ENCODE measurements at places on chromosomes 3 and 15.
A peak's percentile ranks its signal among the peaks of the same experiment; 100 is the strongest.

DNA sequence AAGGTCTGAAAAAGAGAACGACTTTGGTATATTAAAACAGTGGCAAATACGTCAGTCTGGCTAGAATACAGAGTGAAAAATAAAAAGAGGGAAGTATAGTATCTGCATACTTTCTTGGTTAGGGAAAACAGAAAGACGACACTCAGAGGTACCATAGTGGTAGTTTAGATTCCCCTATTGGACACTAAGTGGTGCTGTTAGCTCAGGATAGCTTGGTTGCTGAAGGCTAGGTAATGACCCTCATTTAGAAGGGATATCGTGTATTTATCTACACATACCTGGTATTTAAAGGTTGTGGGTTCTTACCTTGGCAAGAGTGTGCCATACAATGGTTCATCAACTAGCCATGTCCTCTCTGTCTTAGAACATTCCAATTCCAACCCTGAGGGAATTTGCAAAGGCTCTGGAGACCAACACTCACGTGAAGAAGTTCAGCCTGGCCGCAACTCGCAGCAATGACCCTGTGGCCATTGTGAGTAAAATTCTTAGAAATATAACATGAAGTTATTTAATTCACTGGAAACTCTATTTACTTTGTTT lies 31.0 kb downstream of the TMOD2 start:
- DNase-seq = no peak

DNA sequence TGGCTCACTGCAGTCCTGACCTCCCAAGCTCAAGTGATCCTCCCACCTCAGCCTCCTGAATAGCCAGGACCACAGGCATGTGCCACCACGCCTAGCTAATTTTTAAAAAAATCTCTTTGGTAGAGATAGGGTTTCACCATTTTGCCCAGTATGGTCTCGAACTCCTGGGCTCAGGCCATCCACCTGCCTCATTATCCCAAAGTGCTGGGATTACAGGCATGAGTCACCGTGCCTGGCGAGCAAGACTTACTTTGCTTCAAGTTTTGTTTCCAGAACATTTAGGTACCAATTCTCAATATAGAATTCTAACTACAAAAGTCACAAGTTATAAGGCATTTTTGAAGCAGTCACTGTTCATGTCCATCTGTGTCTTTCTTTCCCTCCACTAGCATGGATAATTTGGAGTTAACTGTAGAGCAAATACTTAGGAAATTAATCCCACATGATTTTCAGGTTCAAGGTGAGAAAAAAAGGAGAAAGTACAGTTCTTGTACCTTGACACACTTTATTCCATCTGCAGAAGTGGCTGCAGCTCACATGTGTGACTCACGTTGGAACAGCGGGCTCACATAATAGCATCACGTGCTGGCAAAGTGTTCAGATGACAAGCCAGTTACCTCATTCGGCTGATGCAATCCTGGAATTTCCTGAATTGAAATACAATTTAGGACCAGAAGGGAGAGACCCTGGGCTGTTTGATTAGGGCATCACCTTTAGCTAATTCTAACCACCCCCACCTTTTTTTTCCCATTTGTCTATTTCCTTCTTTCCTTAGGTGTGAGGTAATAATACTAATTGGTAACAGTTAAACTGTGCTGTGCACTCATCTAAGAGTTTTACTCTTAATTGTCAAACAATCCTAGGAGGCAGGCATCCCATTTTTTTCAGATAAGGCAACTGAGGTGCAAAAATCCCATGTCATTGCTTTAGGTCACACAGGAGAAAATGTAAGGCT lies 46.9 kb upstream of the NEDD4 start:
- peak; percentile 90 for DNase-seq

- DNase-seq = no peak
These were observed 1065.1 kb downstream of the AGBL1 start for GRCh38 chr15:87144775-87145174.

GRCh38 chr15:58604455-58604923 lies 145.0 kb downstream of the ADAM10 start:
- no peak for DNase-seq

GRCh38 chr15:91380114-91380513 lies 280.1 kb downstream of the SV2B start:
- DNase-seq = no peak

DNA sequence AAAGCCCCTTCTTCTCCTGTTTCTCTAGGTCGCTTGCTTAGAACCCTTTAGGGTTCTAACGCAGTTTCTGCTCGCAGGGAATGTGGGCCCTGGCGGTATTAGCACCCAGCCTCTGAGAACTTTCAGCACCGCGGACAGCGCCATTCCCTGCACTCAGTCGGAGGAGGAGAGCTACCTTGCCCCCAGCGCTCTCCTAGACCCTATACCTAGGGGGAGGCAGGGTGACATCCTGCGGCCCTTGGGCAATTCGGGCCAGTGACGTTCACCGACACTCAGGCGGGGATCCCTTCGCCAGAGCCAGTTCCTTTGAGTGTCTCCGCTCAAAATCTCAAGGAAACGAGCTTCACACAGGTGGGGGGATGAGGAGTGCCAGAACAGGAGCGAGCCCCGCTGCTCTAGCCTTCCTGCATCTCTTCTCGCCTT lies 1.3 kb downstream of the SLC7A14 start:
- peak; percentile 56 for DNase-seq

GRCh38 chr3:5210926-5211325 lies 23.4 kb downstream of the EDEM1 start:
- DNase-seq = no peak

DNA sequence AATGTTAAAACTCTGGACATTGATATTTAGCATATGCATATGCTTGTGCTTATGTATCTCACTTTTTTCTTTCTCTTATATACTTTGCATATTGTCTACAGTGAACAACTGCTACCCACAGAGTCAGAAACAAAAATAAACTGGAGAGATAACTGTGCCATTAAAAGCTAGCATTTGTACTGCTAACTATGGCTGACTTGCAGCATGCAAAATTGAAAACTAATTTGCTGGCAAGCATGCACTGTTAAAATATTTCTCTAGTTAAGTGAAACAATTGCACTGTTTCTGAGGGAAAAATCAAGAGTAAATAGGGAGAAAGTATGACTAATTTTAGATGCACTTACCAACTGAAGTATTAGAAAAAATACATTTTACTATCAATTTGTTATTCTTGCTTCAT lies 177.8 kb downstream of the CBLB start:
- no peak for DNase-seq

DNA sequence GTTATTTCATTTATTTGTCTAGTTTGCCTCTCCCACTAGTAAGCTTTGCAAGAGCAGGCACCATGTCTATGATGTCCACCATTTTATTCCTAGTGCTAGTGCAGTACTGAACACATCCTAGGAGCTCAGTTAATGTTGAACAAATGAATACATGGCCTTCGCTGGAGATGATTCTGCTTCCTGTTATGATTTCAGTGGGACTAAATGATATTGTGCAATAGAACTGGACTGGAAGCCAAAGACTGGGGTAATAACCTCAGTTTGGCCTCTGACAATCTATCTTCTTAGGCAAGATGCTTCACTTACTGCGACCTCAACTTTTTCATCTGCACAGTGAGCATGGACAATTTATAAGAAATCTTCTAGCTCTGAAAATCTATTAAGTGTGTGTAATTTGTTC lies 191.3 kb downstream of the ADAMTSL3 start:
- DNase-seq = no peak

GRCh38 chr3:41411065-41411464 lies 211.8 kb downstream of the CTNNB1 start:
- no peak for DNase-seq

GRCh38 chr15:88800026-88800425 lies 3.2 kb upstream of the ACAN start:
- no peak for DNase-seq

DNA sequence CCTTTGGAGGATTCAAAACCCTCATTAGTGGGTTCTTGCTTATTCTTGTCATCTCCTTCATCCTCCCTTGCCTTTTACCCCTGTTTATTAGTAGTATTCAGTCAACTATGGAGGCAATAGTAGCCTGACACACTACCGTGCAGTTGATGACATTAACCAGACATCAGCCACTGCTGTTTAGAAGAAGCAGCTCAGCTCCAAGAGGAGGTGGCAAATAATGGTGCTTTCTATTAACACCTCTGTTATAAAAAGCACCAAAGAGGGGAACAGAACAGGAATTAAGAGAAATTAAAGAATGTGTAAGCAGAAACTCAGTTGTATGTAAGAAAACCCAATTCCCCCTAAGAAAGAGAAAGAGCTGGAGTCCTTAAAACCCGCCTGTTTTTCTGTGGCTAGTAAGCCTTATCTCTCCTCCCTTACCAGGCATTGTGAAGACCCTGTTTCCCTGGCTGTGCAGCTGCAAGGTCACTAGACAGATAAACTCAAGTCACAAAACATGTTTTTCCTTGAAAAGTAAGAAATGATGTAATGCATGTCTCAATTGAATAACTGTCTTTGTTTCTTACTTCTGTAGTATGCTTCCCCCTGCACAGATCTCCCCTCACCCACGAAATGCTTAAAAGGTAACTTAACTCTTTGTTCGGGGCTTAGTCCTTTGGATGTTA lies 21.2 kb downstream of the CCR4 start:
- DNase-seq = no peak

GRCh38 chr3:147705651-147706051 lies 296.5 kb downstream of the ZIC1 start:
- no peak for DNase-seq

GRCh38 chr3:124760601-124761000 lies 30.3 kb downstream of the UMPS start:
- DNase-seq = peak; percentile 28

- no peak for DNase-seq
These were observed 13.5 kb downstream of the BFSP2 start for GRCh38 chr3:133413161-133414020.

GRCh38 chr3:76352511-76353284 lies 567.3 kb upstream of the ZNF717 start:
- DNase-seq = no peak

GRCh38 chr3:124730941-124731297 lies 667 bp downstream of the UMPS start:
- DNase-seq = no peak

DNA sequence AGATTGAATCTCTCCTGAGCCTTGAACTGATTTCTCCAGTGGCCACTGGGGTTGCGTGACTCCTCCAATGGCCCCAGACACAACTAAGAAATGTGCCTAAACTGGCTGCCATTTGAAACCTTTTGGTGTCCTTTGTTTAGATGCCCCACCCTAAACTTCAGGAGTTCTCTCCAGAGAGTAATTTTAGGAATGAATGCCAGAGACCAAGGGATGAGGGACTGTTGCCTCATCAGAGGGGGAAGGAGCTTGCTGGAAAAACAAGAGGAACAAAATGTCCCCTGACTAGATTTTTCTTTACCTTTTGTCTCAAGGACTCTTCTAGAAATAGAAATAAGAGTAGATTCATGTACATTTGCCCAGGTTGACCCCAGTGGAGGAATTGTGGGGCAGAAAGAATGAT lies 8.1 kb upstream of the ADPRH start:
- no peak for DNase-seq

GRCh38 chr15:61796056-61796455 lies 264.2 kb downstream of the VPS13C start:
- DNase-seq = no peak

DNA sequence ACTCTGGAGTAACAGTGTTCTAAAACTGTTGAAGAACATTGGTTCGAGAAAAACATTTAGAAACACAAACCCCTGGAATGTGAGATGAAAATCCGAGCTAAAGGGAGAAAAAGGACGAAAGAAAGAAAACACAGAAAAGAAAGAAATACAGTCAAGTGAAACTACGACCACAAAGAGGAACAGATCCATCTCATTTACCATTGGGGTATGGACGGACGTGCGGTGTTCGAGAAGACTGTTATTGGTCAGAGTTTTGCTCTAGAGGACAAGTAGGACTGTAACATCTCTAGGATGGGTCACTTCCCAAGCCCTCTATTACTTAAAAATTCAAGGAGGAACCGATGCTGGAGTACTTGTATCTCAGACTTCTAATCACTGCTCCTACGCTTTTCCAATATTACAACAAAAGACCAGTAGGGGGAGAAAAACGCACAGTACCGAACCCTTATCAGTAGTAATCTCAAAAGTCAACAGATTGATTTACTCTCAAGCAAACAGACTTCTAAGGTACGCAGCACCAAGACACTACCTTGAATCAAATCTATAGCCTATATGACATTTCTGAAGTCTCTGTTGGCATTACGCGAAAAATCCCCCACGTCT lies 1.1 kb upstream of the PIK3CA start:
- DNase-seq = peak; percentile 36

DNA sequence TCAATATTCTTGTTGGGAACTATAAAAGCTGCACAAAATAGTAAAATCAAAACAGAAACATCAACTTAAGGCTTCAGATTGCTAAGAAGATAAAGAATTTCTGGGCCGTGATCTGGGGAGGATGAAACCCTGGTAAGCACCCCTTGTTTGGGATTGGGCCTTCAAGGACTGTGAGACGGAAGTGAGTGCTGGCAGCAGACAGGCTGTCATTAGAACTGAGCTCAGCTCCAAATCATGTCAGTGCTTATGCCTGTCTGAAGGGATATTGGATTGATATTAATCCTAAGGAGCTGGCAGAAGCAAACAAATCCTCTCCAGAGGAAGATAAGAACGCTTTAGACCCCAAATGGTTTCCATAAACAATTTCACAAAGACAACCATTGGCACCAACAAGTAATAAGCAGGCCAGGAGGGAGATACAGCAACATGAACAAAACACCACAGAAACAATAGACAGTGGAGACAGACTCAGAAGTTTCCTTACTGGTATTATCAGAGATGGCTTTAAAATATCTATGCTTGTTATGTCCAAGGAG lies 72.6 kb upstream of the CTXND1 start:
- no peak for DNase-seq

DNA sequence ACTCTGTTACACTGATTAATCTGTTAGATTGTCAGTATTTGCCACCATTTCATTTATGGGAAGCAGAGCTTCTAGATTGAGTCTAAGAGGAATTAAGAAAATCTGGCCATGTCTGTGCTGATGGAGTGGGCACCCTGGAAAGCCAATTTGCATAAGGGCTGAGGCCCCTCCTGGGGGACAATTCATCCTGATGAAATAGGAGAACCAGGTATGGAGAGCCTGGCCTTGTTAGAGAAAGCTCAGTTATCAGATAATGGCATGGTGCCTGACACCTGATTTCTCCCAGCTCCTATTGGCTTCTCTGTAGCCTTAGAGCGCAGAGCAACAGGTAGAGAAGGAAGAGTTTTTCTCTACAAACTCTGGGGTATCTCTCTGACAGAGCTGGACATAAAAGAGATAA lies 114.2 kb downstream of the EBLN2 start:
- DNase-seq = no peak

- DNase-seq = no peak
These were observed 5.4 kb upstream of the IGF2BP2 start for GRCh38 chr3:185830018-185830797.

GRCh38 chr3:55885721-55886120 lies 398.6 kb upstream of the WNT5A start:
- no peak for DNase-seq

DNA sequence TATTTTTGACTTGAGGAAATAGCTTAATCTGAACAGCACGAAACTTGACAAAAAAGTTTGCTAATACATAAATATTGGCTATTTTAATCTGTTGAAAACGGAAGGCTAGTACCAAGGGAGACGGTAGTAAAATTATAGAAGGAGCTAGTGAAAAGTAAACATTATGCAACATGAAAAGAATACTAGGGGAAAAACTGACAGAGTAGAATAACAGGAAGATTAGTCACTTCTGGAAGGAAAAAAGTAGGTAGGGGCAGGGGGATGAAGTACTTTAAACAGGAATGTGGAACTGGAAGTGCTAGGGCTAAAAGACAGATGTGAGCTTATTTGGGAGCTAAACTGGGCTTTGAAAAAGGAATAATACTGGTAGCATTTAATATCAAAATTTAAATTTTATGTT lies 60.1 kb downstream of the MBNL1 start:
- peak; percentile 55 for DNase-seq

GRCh38 chr3:184171562-184171961 lies 3.1 kb upstream of the AP2M1 start:
- DNase-seq = peak; percentile 71

GRCh38 chr3:123096731-123097130 lies 29.9 kb downstream of the PDIA5 start:
- no peak for DNase-seq

All from amniotic stem cell (primary cell).